Stimulated activated naive CD4-positive, alpha-beta T cell treated with Interleukin-2 at 50 U/mL for 16 hours (primary cell): ENCODE measurements at places on chromosomes 1 and 21.

DNA sequence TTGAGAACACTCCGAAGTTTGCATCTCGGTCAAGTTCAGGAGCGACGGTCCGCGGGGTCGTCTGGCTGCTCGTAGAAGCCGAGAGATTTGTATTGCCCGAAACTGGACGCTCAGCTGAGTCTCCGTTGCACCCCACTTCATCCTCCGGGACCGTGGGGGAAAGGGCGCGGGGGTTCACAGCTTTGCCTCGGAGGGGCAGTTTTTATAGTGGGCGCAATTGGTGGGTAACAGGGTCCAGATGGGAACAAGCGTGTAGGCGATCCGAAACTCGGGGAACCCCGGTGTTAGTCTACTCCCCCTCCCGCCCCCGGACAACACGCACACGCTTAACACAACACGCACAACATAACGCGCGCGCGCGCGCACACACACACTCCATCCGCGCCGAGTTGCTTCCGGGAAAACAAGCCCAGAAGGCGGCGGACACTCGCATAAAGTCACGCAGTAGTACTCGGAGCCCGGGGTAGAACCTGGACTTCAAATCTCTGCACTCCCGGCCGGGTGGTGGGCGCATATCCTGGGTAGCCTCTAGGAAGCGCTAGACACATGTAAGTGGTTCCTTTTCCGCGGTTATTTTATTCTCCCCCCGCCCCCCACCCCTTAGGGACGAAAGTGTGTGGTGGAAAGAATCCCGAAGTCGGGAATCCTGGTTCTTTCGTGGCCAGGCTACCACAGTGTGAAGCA lies 1.1 kb upstream of the JUN start:
- DNase-seq: peak; percentile 75

DNA sequence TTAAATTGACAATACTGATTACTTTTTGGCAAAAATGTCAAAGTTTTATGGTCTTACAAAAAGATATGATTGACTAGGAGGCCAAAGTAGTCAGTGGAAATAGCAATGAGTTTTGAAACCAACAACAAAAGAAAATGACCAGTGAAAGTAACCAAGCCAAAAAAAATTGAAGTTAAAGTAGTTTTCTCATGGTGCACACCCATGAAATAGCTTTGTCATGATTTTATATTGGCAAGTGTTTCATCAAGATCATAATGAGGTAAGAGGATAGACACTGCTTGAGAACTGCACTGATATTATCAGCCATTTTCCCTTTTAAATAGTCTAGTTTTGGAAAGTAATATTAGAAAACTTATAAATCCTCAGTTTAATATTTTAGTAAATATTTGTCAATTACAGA lies 206.2 kb upstream of the ADAMTS5 start:
- no peak for DNase-seq

DNA sequence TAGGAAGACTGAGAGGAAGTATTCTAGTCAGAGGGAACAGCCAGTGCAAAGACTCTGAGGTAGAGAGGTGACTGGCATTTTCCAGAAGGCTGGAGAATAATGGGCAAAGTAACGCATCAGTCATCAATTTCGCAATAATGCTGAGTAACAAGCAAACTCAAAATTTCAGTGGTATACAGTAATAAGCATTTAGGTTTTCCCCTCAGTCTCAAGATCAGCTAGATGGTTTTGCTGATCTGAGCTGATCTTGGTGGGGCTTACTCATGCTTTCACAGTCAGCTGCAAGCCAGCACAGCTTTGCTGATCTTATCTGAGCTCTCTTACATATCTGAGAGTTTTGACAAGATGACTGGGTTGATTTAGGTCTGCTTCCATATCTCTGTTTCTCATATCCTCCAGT lies 108.7 kb downstream of the TSEN15 start:
- DNase-seq: peak; percentile 44

DNA sequence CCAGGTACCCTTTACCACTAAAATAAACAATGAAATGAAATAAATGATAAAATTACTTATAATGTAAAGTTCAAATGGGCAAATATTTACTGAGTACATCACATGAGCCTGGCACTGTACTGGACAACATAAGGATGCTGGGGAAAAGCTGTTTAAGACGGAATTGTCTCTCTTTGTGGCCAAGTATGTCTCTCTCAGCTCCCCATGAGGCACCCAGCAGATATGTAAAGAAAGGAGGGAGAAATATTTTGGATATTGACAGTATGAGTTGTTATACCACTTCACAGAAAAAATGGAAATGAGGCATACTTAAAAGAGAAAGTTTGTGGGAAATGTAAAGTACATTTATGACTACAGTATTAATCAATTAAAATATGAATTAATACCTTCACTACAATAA lies 1.0 kb upstream of the TNFSF4 start:
- DNase-seq: no peak

DNA sequence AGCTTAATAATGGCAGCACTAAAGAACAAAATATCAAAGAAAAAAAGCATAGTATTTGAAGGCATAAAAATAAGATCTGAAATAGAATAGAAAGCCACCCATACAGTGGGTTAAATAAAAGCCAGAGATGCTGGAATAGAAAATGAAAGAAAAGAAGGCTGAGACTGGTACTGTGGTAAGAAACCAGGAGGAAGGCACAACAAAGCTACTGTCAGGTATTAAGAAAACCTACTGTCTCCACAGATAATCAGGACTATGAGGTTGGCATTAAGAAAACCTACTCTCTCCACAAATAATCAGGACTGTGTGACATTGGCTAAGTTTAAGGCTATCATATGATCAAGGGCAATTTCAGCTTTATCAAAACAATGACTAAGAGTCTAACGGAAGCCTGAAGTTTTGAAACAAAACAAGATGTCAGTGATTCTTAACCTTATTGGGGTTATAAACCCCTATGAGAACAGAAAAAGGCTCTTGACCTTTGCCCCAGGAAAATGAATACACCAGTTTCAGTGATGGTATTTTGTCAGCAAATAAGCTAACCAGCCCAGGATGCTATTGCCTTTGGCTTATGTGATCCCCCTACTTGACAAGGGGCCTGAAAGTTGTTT lies 24.4 kb downstream of the MCOLN2 start:
- no peak for DNase-seq

DNA sequence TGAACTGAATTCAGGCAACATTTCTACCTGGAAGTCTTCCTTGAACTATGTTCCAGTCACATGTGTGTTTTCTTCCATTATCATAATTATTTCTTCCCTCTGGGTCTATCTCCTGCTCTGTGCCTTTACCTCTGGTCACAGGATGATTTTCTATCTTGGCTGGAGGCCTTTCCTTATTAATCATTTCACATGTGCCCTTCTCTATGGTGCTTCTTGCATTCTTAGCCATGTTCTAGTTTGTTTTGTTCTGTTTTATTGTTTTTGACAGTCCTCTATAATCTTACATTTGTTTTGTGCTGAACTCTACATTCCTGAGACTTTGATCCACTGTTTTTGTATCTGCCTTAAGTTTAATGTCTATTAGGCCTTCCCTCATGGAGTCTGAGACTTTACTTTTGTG lies 51.0 kb downstream of the SGIP1 start:
- DNase-seq: no peak

DNA sequence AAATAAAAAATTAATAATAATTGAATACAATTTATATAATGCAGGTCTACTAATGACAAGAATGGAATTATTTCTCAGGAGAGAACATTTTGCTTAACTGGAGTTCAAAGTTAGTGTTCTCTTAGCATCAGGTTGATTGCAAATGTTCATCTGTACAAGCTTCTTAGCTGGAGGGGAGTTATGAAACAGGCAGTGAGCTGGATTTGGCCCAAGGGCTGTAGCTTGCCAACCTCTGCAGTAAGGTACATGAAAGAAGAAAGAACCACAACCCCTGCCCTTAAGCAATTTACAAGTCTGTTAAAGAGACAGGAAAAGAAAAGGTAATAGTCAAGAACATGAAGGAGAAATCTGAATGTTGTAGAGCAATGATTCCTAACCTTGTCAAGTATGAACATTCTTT lies 17.0 kb downstream of the LPGAT1 start:
- no peak for DNase-seq

DNA sequence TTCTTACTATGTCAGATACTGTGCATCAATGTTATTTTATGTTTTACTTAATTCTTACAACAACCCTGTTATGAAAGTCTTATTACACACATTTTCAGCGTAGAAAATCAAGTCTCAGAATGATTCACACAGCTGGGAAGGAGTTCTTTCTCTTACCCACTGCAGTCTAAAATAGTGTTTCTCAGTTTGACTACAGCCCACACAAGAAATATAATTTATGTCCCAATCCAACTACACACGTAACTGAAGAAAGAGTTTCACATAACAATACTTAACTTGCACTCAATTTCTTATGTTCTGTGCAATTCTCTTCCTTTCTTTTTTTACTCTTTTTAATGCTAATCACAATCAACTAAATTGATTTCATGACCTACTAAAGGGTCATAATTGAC lies 252.8 kb upstream of the ADGRL2 start:
- no peak for DNase-seq

DNA sequence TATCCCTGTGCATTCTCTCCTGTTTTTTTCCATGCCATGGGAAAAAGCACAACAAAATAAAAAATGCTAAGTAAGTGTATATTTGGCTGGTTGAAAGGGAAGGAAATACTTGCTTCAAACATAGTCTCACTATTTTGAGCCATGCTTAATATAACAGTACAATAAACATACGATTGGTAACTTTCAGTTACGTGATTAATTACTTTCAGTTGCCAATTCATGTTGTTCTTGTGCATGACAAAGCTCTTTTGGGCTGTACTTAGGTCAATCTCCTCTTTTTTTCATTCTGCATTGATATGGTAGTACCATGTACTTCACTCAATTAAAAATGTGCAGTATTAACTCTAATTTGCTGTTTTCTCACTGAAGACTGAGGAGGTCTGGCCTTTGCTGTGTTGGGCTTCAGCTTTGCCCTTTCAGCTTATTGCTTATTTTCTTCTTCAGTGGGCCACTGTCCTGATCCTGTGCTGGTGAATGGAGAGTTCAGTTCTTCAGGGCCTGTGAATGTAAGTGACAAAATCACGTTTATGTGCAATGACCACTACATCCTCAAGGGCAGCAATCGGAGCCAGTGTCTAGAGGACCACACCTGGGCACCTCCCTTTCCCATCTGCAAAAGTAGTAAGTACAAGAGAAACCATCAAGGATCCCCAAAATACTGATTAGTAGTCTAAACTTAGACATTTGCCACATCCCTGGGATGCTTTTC lies 2.7 kb downstream of the C4BPB start:
- no peak for DNase-seq

DNA sequence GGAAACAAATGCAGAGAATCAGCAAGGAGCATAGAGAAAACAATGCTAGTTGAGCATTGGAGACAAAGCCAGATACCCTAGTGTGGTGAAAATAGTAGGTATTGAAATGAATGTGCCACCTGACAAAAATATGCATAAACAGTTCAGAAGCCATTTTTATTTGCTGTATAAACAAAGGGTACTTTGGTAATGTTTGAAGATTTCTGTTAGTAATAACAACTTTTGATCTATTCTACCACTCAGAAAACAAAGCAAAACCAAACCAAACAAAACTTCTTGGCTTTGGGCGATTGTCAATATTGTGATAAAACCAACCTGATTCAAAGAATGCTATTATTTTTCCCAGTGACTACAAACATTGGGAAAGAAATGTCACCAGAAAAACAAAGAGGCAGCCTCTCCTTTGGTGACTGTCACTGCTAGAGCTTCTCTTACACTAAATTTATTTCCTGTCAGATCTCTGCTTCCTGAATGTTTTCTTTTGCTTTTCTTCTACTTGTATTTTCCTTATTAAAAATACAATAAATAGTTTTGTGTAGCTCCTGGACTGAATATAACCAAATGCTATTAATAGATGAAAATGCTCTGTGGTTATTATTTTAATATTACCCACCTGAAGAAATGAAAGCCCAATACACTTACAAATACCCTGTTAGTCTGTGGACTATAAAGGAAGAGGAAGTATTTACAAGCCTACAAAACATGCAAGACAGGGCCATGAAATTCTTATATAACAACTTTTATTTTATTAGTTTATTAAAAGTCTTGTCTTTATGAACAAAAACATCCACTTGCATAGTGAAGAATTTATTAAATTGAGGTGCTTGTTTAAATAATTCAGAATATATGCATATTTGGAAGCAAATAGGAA lies 5.7 kb downstream of the ATP6V1G3 start:
- DNase-seq: no peak

- no peak for DNase-seq
Observed at GRCh38 chr1:205442051-205442725, 13.7 kb downstream of the BLACAT1 start.

DNA sequence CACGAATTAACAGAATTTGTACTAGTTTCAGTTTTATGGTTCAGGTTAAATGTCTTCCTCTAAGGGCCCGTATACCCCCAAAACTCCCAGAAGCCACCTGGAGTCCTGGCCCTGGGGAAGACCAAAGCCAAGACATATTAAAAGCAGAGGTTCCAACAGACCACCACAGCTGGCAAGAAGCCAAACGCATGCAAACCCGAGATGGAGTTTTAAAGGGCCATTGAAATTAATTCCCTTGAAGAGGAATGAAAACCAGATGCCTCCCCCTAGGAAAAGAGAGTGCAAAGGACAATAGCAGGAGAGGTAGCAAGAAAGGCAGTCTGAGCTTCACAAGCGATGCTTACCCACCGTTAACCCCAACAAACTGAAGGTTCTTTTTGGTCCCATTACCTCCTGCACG lies 48.1 kb downstream of the KANK4 start:
- no peak for DNase-seq

GRCh38 chr1:203547771-203548421 lies 53.9 kb downstream of the OPTC start:
- no peak for DNase-seq

DNA sequence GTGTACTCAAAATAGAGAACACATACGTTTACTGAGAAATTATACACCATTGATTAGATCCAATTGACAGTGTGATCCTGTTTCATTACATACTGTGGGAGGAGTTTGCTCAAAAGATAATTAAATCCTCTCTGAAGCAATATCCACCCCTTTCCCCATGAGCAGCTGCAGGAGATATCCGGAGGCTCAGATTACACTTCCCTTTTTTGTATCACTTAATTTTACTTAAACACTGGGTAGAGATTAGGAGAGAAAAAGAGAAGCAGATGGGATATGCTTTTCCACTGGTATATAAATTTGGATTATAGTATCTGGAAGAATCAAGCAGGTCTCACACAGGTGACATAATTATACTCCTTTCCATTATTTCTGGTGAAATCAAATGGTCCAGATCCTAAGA lies 333.3 kb upstream of the ZRANB2 start:
- no peak for DNase-seq

DNA sequence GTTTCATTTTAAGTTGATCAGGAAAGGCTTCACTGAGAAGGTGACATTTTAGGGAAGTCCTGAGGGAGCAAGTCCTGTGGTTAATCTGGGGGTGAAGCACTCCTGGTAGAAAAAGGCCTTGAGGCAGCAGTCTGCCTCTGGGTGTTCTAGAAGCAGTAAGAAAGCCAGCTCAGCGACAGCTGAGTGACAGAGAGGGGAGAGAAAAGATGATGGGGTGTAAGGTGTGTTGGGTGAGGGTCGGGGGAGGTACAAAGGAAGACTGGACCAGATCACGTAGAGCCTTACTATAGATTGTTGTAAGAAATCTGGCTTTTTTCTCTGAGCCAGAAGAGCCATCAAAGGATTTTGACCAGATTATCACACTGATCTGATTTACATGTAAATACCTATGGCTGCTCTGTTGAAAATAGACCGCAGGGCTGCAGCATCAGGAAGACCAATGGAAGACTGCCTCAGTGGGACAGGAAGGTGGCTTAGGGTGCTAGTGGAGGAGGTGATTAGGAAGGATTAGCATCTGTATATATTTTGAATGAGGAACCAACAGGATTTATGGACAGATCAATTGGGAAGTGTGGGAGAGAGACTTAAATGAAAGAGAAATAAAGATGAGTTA lies 131.2 kb downstream of the CDC7 start:
- DNase-seq: no peak

GRCh38 chr1:110021285-110021684 lies 13.1 kb upstream of the STRIP1 start:
- no peak for DNase-seq
